ENCODE measurements at places on chromosomes 3 and 15.

DNA sequence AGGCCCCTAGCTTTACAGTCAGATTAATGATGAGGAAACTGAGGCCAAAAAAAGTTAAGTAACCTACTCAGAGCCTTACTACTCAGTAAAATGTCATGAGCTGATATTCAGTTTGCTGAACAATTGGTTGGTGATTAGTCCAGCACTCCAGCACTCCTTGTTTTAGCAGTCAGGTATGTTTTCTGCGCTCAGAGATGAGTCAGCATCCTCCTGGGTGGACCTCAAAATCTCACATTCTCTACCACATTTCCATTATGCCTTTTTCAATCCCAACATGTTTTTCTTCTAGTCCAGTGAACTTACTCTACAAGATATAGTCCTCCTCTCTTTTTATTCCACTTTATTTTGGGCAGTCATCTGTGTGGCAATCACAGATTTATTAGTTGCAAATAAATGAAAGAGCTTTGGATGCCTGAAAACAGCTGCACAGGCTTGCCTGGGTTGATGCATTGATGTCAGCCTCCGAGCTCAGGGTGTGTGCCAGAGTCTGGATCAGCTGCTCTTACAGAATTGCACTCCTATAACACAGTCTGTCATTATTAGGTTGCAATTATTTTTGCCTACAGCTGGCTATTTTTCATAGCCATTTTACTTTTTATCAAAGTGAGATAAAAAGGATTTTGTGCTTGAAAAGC lies 133.2 kb downstream of the ARPP21 start:
- no peak for DNase-seq

DNA sequence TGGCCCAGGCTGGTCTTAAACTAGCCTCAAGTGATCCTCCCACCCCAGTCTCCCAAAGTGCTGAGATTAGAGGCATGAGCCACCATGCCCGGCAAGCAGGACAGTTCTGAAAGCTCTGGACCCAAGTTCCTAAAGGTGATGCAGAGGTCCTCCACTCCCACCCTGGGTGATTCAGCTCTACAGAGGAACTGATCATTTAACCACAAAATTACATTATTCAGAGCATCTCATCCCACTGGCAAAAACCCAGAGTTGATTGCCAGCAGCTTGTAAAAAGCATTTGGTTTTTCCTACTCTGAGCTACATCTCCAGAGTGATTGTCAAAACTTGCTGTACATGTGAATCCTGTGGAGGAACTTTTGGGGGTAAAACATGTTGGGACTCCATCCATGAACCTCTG lies 60.2 kb downstream of the SLTM start:
- DNase-seq = no peak

DNA sequence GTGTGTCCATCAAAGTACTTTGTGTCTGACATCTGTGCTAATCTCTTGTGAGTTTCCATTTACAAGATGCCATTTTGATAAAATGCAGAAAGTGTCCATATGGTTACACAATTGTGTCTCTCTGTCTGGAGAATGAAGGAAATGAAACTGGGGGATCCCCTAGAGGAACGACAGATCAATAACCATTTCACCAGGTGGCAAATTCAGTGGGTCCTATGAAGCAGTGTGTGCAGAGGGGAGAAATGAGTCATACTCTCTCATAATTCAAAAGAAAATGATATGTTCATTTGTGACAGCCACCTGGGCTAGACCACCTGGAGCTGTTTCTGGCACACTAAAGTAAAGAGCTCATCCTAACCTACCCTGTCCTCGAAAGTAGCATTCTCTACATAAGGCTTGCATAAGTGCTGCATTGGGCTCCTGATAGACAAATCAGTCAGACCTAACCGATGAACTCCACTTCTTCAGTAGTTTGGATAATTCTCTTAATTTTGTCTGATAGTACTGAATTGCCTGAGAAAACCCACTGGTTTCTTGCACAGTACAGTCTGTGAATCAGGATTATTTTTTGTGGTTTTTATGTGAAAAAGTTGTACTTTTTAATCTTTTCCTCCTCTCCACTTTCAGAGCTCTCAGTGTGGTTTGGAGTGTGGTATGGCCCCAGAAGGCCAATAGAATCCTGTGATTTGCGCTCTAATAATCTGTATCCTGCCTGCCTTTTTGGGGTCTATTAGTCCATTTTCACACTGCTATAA lies 10.3 kb upstream of the CD47 start:
- DNase-seq = no peak

- no peak for DNase-seq
Measured at GRCh38 chr3:140114789-140115080, 179.8 kb downstream of the CLSTN2 start.

GRCh38 chr3:32325201-32325600 lies 66.5 kb upstream of the CMTM7 start:
- DNase-seq = no peak

GRCh38 chr3:38601956-38602550 lies 47.4 kb downstream of the SCN5A start:
- DNase-seq = no peak

- no peak for DNase-seq
Measured at GRCh38 chr3:14925729-14926591, 21.4 kb upstream of the NR2C2 start.

- DNase-seq = no peak
Measured at GRCh38 chr15:98951493-98952320, 55.9 kb downstream of the PGPEP1L start.

GRCh38 chr15:80208758-80209734 lies 43.0 kb downstream of the CTXND1 start:
- no peak for DNase-seq

DNA sequence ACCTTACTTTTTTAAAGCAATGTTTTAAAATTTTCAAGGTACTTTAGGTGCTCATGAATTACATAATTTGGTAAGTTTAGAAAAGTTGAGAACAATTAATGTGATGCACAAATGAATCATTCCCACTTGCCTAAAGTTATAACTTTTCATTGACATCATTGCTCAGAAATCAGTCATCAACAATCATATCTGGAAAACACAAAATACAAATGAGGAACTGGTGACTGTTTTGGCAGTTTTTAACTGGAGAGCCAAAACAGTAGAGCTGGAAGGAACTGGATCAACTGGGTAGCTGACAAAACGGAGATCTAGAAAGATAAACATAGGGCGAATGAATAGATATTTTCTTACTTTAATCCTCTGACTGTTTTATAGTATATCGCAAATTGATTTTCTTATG lies 767.1 kb downstream of the IGSF11 start:
- no peak for DNase-seq

DNA sequence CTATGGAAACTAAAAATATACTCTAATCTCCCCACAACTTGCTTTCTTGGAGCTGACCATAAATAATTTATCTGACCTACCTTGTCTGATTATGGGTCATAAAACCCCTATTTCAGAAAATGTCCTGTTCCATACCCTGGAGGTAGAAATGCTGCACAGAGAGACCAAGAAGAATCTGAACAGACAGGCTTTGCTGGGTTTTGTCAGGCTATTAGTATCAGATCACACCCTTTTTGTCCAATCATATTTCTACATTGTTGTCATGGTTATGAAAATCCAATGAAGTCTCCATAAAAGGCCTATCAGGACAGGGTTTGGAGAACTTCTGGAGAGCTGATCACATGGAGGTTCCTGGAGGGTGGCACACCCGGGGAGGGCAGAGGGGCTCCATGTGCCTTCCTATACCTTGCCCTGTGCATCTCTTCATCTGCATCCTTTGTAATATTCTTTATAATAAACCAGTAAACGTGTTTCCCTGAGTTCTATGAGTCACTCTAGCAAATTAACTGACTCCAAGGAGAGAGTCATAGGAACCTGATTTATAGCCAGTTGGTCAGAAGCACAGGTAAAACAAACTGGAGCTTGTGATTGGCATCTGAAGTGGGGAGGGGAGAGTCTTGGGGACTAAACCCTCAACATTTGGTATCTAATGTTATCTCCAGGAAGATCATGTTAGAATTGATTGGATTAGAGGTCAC lies 58.1 kb downstream of the NGLY1 start:
- DNase-seq = no peak
